ENCODE measurements at places on chromosomes 13 and 19.

DNA sequence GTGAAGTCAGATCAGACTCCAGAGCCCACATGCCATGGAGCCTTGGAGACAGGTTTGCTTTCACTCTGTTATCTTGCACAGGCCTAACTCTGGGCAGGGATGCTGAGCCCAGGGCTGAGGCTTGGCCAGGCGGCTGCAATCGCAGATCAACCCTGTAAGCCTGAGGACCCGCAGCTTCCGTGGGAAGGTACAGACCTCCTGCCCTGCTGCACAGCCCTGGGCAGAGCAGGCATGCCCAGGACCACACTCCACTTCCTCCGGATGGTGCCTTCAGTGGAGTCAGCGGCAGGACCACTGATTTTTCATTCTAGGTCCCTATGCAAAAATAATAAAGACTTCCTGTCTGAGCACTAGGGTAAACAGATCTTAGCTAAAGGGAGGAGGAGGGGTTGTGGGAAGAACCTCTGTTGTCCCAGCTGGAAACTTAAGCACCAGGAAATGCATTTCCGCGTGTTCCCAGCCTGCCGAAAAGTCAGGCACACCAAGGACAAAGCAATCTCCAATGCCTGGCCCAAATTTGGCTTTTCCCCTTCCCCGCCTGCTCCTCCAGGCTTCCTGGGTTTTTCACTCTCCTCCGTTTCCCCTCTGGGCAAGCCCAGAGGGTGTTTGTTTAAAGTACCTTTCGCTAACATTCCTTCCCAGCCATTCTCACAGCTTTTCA lies 87.3 kb downstream of the KCTD15 start:
- DNase-seq: no peak

DNA sequence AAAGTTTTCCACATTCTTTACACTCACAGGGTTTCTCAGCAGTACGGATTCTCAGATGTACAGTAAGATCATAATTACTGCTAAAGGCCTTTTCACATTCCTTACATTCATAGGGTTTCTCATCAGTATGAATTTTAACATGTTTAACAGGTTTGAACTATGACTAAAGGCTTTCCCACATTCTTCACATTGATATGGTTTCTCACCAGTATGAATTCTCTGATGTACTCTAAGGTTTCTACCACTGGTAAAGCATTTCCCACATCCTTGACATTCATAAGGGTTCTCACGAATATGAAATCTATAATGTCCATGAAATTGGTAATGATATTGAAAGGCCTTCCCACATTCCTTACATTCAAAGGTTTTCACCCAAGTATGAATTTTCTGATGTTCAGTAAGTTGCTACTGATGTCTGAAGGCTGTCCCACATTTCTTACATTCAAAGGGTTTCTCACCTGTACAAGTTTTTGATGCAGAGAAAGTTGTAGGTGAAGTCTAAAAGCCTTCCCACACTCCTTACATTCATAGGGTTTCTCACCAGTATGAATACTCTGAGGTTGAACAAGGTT lies 22.0 kb downstream of the ZNF780B start:
- DNase-seq: no peak

- DNase-seq: no peak
These were observed 429.6 kb downstream of the KLF12 start for GRCh38 chr13:73704587-73704986.

- DNase-seq: no peak
These were observed 1052.8 kb upstream of the SPRY2 start for GRCh38 chr13:81393721-81394120.

- DNase-seq: no peak
These were observed 17.6 kb upstream of the KLK4 start for GRCh38 chr19:50928831-50929230.

All from activated CD4-positive, alpha-beta T cell treated with anti-CD3 and anti-CD28 coated beads for 1 hour (primary cell).